Activated CD8-positive, alpha-beta T cell treated with anti-CD3 and anti-CD28 coated beads for 36 hours (primary cell): ENCODE measurements at places on chromosomes 7 and 10. TPM values are rescaled to one million over a fixed set of nuclear protein-coding genes. Genes with fewer than 3 reads are reported as not detected.

NKX6-2 gene
- not detected for total RNA-seq

CTAGE4 gene
- 0.87 TPM for total RNA-seq

MRM2 gene
- 31.9 TPM for total RNA-seq

LIPN gene
- not detected for total RNA-seq

MGMT gene
- 16.2 TPM for total RNA-seq

EPHB6 gene
- 3.5 TPM for total RNA-seq

ZNF248 gene
- total RNA-seq: 8.3 TPM

ZNF467 gene
- 0.09 TPM for total RNA-seq

DNA sequence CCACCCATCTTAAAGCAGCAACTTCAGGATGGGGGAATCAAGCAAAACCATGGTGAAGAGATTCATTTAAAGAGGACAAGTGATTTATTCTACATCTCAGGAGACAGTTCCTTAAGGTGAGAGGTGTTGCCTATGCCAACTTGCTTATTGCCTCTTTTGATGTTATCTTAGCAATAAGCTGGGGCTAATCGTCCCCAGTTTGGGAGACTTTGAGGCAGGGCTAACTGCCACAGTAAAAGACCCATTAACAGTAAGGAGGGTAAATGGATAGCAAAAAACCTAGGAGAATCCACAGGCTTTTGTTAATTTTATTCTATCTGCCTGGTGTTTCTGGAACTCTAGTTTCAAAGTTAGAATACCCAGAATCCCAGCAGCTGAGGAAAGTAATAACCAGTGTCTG is 22.1 kb upstream of the HERPUD2 start:
- H3K4me3 ChIP-seq: no peak overlapping the region
- H3K27me3 ChIP-seq: no peaks in the 10 kb centered on the region
- no peak for DNase-seq
- H3K36me3 ChIP-seq: no peaks in the 10 kb centered on the region

DNA sequence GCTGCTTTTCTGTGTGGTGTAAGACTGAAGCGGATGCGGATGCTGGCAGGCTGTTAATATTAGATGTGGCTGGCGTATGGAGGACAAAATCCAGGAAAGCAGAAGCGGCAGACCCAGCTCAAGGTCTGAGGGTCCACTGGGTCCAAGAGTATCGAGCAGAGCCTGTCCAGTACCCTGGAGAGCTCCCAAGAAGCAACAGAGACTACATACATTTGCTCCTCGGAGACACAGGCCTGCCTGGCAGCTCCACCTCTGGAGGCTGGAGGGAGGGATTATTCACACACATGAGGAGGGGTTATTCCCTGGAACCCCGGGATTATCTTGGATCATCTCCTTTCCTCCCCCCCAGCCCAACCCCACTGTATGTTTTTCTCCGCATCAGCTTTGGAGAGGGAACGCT is 31.3 kb upstream of the LOXL4 start:
- no peak for DNase-seq
- H3K4me3 ChIP-seq: no peak overlapping the region
- no peaks in the 10 kb centered on the region for H3K36me3 ChIP-seq
- no peak overlapping the region for H3K27ac ChIP-seq
- peaks cover 15% of the 10 kb centered on the region for H3K27me3 ChIP-seq

DNA sequence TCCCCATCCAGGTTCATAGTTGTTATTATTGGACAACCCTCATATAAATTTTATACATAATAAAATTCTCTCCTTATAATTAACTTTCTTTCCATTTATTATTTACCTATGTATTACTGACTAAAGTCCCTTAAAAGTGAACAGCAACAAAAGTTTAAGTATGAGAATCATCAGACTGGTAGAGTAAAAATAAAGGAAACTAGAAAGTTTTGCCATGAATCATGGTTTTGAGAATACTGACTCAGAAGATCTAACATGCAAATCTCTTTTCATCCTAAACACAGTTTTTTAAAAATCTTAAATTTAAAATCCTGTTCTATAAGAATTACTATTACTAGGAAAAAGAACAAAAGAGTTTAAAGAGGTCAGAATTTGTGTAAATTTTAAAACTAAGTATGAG is 32.1 kb downstream of the HERC4 start:
- peaks cover 30% of the 10 kb centered on the region for H3K4me1 ChIP-seq
- peaks cover 11% of the 10 kb centered on the region for H3K36me3 ChIP-seq
- no peak overlapping the region for H3K4me3 ChIP-seq
- H3K27me3 ChIP-seq: no peaks in the 10 kb centered on the region
- DNase-seq: no peak

DNA sequence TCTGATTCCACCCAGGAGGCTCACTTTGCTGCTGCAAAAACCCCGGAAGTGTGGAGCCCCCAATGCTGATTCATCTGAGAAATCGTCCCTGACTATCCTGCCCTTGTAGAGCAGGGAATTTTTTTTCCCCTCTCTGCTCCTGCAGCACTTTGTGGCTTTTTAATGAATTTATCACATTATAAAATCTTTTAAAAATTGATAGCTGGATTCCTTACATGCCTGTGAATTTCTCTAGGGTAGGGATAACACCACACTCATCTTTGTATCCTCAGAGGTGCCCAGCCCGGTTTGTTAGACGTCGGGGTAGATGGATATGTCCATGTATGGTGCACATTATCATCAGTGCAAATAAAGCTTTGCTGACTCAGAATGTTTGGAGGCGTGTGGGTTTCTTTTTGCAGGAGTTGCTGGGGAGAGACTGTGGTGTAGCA is 185.7 kb downstream of the STK31 start:
- H3K4me1 ChIP-seq: peaks cover 31% of the 10 kb centered on the region
- DNase-seq: no peak
- H3K36me3 ChIP-seq: no peaks in the 10 kb centered on the region

DNA sequence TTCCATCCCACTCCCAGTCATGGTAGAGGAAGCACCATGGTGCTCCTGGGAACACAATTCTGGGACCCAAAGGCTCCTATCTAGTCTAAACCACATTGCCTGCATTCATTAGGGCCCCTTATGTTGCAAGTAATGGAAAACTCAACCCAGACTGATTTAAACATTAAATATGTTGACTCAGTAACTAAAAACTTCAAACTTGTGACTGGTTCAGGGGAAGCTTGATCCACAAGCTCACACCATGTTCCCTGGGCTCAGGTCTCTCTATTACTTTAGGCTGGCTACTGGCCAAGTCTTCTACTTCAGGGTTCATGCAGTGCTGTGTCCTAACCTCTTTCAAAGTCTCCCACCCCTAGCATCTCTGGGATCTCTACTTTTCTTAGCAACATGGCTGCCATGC is 13.1 kb downstream of the WNT16 start:
- H3K27me3 ChIP-seq: no peaks in the 10 kb centered on the region
- no peaks in the 10 kb centered on the region for H3K4me1 ChIP-seq
- no peak overlapping the region for H3K4me3 ChIP-seq

DNA sequence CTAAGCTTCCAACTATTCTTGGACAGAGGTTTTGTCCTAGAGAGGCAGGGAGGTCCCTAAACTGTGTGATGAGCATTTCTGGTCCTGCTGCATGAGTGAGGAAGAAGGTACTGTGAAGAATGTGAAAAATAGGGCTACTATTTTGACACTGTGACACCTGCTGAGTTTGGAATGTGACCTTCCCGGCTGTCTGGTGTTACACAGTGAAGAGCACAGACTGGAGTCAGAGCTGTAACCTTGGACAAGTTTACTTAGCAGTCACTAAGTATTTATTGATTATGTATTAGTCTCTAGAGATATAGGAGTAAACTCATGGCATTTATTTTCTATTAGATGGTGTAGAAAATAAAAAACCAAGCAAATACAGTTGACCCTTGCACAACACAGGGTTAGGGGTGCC is 12.3 kb downstream of the GOLGA7B start:
- no peak overlapping the region for H3K4me3 ChIP-seq
- H3K27me3 ChIP-seq: no peaks in the 10 kb centered on the region
- H3K27ac ChIP-seq: no peak overlapping the region

DNA sequence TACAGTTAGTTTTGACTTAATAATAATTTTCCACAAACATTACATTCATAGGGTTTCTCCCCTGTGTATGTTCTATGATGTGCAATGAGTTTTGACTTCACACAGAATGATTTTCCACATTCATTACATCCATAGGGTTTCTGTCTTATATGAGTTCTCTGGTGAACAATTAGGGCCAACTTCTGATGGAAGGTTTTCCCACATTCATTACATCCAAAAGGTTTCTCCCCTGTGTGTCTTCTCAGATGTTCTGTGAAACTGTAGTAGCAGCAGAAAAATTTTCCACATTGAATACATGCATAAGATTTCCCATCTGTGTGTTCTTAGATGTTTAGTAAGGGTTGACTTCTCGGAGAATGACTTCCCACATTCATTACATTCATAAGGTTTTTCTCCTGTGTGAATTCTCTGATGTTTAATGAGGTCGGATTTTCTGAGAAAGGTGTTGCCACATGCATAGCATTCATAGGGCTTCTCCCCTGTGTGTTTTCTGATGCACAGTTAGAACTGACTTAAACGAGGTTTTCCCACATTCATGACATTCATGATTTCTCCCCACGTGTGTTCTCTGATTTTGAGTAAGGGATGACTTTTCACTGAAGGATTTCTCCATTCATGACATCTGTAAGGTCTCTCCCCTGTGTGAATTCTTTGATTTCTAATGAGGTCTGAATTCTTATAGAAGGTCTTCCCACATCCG is 118.5 kb downstream of the ZNF33B start:
- no peak for DNase-seq
- no peaks in the 10 kb centered on the region for H3K27me3 ChIP-seq
- no peaks in the 10 kb centered on the region for H3K4me1 ChIP-seq

GRCh38 chr10:44183667-44184632 is 200.9 kb downstream of the CXCL12 start:
- no peak overlapping the region for H3K4me3 ChIP-seq
- no peaks in the 10 kb centered on the region for H3K4me1 ChIP-seq
- H3K27me3 ChIP-seq: peaks cover 3% of the 10 kb centered on the region
- no peak for DNase-seq
- H3K27ac ChIP-seq: no peak overlapping the region

GRCh38 chr7:127968547-127968946 is 62.7 kb downstream of the LRRC4 start:
- H3K36me3 ChIP-seq: peaks cover 15% of the 10 kb centered on the region
- no peaks in the 10 kb centered on the region for H3K27me3 ChIP-seq
- no peak overlapping the region for H3K4me3 ChIP-seq
- no peaks in the 10 kb centered on the region for H3K4me1 ChIP-seq

DNA sequence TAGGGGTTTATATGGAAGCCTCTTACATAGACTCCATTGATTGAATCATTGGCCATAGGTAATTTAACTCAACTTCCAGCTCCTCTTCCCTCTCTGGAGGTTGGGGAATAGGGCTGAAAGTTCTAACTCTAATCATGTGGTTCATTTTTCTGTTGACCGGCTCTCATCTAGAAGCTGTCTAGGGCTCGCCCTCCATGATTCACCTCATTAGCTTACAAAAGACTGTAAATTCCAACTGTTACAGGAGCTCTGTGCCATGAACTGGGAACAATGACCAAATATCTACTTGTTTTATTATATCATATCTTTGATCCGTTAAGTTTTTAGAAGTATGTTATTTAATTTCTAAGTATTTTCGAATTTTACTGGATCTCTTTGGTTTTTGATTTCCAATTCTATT is 263.0 kb downstream of the TCF7L2 start:
- no peaks in the 10 kb centered on the region for H3K36me3 ChIP-seq
- no peak overlapping the region for H3K27ac ChIP-seq
- H3K27me3 ChIP-seq: peaks cover 2% of the 10 kb centered on the region
- no peak for DNase-seq

- H3K27me3 ChIP-seq: peaks cover 26% of the 10 kb centered on the region
- no peak overlapping the region for H3K27ac ChIP-seq
- peaks cover 11% of the 10 kb centered on the region for H3K4me1 ChIP-seq
- H3K4me3 ChIP-seq: peak overlapping the region; percentile 10
Observed at GRCh38 chr7:159030490-159031134, 114.1 kb downstream of the VIPR2 start.

- peak overlapping the region; percentile 85 for H3K27ac ChIP-seq
- peaks cover 56% of the 10 kb centered on the region for H3K4me1 ChIP-seq
- no peak for DNase-seq
- H3K27me3 ChIP-seq: no peaks in the 10 kb centered on the region
- no peaks in the 10 kb centered on the region for H3K36me3 ChIP-seq
Observed at GRCh38 chr7:44258865-44259546, 58.2 kb downstream of the YKT6 start.

DNA sequence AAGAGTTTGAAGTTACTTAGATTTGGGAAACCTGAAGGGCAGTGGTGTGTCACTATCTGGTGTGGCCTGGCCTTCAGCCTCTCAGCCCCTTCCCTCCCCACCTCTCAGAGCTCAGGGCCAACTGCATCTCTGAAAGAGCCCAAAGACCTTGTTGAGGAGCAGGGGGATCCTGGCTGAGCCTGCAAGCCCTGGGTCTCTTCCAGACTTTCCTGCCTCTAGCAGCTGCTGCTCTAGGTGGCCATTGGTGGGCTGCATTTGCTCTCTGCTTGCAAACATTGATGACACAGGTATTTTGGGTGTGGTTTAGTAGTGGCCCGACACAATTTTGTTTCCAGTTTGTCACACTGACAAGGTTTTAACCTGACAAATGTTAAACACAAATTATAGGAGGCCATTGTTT is 3.1 kb upstream of the UPP1 start:
- peaks cover 63% of the 10 kb centered on the region for H3K4me1 ChIP-seq
- H3K27ac ChIP-seq: peak overlapping the region; percentile 89
- peaks cover 15% of the 10 kb centered on the region for H3K36me3 ChIP-seq
- DNase-seq: no peak
- H3K27me3 ChIP-seq: no peaks in the 10 kb centered on the region

- peaks cover 2% of the 10 kb centered on the region for H3K27me3 ChIP-seq
- no peak overlapping the region for H3K4me3 ChIP-seq
- H3K4me1 ChIP-seq: no peaks in the 10 kb centered on the region
- no peak overlapping the region for H3K27ac ChIP-seq
Observed at GRCh38 chr7:12074889-12075288, 136.2 kb upstream of the TMEM106B start.

GRCh38 chr10:103676058-103676785 is 179.2 kb downstream of the SH3PXD2A start:
- no peak for DNase-seq
- H3K4me3 ChIP-seq: no peak overlapping the region
- no peaks in the 10 kb centered on the region for H3K36me3 ChIP-seq
- no peaks in the 10 kb centered on the region for H3K27me3 ChIP-seq

GRCh38 chr7:106692450-106693051 is 31.6 kb upstream of the CCDC71L start:
- H3K36me3 ChIP-seq: no peaks in the 10 kb centered on the region
- peaks cover 9% of the 10 kb centered on the region for H3K4me1 ChIP-seq
- H3K27me3 ChIP-seq: peaks cover 2% of the 10 kb centered on the region
- no peak overlapping the region for H3K4me3 ChIP-seq
- no peak overlapping the region for H3K27ac ChIP-seq

- H3K4me3 ChIP-seq: no peak overlapping the region
- DNase-seq: peak; percentile 66
- H3K27ac ChIP-seq: no peak overlapping the region
- H3K36me3 ChIP-seq: no peaks in the 10 kb centered on the region
Observed at GRCh38 chr10:89086801-89087521, 96.4 kb downstream of the FAS start.

GRCh38 chr10:68560186-68560942 is at the start of gene TET1:
Gene TET1 (plus strand): TSS chr10:68560337. CDS start chr10:68572339, 12,002 bp downstream.
- H3K27me3 ChIP-seq: peaks cover 51% of the 10 kb centered on the region
- H3K4me3 ChIP-seq: peak within 1 kb of the TSS; percentile 71
- DNase-seq: peak; percentile 55
- no peak within 1 kb of the TSS for H3K27ac ChIP-seq
- peaks cover 3% of the 10 kb centered on the region for H3K36me3 ChIP-seq

GRCh38 chr10:128064108-128064969 is 61.9 kb downstream of the MKI67 start:
- peak overlapping the region; percentile 94 for H3K27ac ChIP-seq
- no peaks in the 10 kb centered on the region for H3K27me3 ChIP-seq
- H3K4me1 ChIP-seq: peaks cover 72% of the 10 kb centered on the region
- peak overlapping the region; percentile 72 for H3K4me3 ChIP-seq
- H3K36me3 ChIP-seq: peaks cover 71% of the 10 kb centered on the region
- peak; percentile 92 for DNase-seq
